Activated CD4-positive, CD25-positive, alpha-beta regulatory T cell treated with anti-CD3 and anti-CD28 coated beads, Interleukin-2, amount 50 U/mL, for 72 hours (primary cell): ENCODE measurements at places on chromosomes 5 and 9.
A peak's percentile ranks its signal among the peaks of the same experiment; 100 is the strongest.

DNA sequence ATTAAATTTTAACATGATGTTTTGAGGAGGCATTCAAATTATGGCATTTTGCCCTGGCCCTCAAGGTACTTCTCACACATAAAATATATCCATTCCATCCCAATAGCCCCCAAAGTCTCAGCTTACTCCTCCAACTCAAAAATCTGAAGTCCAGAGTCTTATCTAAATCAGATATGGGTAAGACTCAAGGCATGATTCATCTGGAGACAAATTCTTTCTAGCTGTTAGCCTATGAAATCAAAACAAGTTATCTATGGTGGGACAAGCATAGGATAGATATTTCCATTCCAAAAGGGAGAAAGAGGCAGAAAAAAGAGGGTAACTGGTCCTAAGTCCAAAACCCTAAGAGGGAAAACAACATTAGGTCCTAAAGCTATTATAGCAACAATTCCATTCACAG, 408.4 kb downstream of the ZNF608 start:
- no peak for DNase-seq

DNA sequence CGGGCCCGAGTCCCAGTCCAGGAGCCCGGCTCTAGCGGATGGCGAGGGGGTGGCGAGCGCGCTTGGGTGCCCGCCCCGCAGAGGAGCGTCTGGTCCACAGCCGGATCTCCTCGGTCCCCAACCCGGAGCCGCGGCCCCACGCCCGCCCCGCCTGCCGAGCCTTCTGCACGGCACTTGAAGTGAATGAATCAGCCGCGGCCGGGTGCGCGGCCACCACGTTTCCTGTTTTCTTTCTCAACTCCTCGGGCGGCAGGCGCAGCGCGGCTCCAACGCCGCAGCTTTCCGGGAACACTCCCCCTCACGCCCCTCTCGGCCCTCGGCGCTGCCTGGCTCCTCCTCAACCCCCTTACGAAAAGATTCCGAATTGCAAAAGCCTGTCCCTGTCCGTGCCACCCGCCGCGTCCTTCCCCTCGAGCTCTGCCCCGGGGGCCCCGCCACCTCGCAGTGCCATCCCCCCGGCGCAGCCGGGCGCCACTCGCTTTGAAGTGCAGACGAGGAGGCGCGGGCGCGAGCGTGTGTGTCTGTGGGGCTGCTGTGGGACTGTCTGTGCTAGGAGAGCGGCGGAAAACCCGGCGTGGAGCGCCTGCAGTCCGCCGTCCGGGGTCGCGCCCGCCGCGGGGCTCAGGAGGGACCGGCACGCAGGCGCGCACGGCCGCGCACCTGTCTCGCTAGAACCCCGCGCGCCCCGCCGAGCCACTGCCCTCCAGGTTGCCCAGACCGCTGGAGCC, 456.6 kb downstream of the RAB3C start:
- peak; percentile 84 for DNase-seq

GRCh38 chr5:131142970-131143617, 22.0 kb downstream of the HINT1 start:
- no peak for DNase-seq

DNA sequence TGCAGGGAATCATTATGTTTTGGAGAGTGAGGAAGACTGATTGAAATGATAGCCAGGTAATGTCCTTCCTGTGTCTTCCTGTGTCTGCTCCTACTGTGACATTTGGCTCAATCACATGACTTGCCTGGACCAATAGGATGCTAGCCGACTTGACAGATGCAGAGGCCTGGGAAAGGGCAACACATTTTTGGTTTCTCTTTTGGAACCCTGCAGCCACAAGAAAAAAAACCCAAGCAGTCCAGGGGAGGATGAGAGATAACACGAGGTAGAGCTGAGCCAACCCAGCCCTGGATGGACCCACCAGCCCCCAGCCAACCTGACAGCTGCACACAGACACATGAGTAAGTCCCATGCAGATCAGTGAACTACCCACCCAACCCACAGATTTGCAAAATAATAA, 256.1 kb upstream of the SMARCA2 start:
- no peak for DNase-seq

DNA sequence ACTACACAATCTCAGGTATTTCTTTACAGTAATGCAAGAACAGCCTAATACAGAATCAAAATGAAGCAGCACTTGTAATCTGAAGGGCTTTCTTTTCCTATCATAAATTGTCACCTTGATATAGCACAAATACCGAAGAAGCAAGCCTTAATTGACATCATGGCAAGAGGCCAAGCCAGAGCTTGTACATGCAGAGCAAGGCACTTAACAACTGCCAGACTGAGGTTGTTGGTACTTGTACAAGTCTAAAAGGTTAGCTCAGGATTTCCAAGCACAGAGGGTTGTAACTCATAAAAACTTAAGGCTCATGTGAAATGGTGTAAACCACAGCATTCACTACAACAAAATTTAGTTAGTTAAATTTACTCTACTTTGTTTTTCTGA, 158.8 kb upstream of the SPEF2 start:
- DNase-seq = no peak

DNA sequence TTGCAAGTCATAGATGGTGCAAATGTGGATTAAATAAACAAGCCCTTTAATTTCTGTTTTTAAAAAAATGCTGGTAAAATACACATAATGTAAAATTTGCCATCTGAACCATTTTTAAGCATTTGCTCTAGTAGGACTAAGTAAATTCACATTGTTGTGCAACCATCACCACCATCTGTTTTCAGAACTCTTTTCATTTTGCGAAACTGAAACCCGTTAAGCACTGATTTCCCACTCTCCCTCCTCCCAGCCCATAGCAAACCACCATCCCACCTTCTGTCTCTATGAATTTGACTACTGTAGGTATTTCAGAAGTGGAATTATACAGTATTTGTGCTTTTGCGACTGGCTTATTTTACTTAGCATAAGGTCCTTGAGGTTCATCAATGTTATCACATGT, 103.3 kb upstream of the CNTLN start:
- no peak for DNase-seq

DNA sequence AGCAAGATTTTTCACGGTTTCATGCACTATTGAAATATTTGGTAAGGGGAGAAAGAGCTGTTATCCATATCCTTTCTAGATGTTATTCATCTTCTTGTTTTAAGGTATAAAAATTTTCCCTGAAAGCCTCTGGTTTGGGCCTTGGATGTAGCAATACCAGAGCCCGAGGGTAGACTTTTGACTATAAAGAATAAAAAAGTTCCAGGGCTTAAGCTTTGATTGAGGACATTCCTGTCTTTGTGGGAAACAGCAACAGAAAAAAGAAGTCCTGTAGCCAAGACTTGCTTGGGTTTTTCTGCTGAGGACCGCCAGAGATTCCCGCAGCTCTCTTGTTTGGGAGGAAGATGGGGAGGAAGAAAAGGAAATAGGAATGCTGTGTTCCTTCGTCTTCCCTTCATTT, 440.0 kb upstream of the WWC1 start:
- no peak for DNase-seq

- no peak for DNase-seq
Measured at GRCh38 chr5:78908173-78909061, 76.7 kb downstream of the ARSB start.

- peak; percentile 37 for DNase-seq
Measured at GRCh38 chr5:143229426-143229895, 174.0 kb downstream of the NR3C1 start.

GRCh38 chr5:84383816-84384603, 670 bp downstream of the EDIL3 start:
- no peak for DNase-seq

GRCh38 chr5:30921388-30921787, 272.1 kb upstream of the CDH6 start:
- DNase-seq = no peak

DNA sequence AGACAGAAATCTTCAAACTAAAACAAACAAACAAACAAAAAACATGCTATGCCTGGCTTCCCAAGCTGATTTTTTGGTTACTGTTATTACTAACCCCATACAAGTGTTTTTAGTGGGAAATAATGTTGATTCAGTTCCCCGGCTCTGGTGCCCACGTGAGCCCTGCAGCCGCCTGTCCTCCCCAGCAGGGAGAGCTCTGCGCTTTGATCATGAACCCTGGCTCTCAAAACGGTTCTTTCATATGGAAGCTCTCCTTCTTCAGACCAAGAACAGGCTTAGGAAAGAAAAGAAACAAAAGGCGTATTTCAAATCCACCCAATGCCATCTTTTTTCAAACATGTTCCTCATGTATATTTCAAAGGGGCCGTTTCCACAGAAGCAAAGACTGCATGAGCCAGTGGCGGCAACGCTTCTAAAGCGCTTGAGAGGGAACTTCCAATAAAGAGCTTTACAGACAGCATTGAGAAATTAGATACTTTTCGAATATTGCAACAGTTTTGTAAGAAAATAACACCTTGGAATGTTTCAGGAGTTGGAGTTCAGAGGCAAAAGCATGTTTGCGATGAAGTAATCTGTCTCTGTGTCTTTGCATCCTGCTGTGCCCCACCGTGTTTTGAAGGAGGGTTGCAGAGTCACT, 74.8 kb downstream of the ICE1 start:
- DNase-seq = no peak

DNA sequence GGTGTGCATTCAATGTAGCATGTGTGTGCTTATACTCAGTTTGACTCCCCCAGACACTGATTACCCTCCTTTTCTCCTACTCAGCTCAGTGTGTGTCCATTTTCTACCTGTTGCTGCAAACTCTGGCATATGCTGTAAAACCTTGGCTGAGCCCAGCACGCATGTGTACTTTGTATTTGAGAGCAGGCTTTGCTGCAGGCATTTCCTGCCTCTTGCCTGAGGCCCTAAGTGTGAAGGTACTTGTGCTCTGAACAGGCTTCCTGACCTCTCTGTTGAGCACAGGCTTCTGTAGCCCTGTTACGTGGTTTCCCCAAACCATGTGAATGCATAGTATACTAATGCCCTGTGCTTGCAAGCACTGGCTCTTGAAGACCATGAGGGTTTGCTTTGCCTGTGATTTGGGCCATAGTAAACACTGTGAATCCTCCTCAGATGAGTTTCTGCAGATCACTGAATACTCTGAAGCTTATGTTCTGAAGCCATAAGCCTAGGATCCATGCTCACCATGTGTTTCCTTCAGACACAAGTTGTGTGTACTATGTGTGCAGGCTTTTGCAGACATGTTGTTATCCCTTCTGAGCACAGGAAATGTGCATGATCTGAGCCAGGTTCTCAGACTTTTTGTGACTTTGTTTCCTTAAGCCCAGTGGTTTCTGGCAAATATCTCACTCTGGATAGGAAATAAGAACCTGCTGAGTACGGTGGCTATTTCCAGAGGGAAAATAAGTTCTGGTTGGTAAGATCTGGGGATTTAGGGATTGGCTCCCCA, 124.9 kb upstream of the RUSC2 start:
- no peak for DNase-seq

GRCh38 chr9:131543141-131543540, 2.2 kb upstream of the PRRT1B start:
- DNase-seq = no peak

DNA sequence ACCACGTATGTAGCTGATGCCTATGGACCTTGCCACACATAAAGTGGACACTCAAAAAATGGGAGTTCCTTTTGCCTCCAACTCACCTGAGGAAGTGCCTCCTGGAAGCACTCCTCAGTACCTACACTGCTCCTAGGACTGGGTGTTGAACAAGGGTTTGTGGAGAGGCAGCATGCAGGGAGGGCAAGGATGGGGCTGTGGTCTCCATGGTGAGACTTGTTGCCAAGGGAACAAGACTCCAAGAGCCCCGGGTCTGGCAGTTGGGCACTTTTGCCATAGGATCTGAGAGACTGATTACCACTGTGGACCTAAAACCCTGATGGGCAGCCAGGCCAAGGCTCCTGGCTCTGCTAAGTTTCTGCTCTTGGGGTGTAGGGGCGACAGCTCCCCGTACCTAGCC, 6.9 kb upstream of the NR5A1 start:
- no peak for DNase-seq

GRCh38 chr9:131678499-131679111, 61.3 kb downstream of the RAPGEF1 start:
- peak; percentile 72 for DNase-seq

- no peak for DNase-seq
Measured at GRCh38 chr5:173236531-173237142, 1.6 kb upstream of the NKX2-5 start.

DNA sequence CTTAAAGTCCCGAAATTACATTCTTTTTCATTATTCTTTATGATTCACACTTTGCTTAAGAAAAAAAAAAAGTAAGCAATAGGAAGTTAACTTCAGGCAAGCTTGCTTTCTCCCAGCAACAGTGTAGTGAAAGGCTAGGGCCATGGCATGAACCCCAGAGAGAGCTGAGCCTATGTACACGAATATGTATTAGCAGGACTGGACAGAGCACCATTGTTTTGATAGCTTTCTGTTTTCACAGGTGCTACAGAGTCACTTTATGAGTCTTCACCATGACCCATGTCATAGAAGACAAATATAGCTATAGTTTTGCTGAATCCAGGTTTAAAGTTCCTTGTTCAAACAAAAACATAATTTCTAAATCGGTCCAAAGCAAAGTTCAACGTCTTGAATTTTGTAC, 199.2 kb downstream of the ADAMTSL1 start:
- DNase-seq = no peak

- DNase-seq = peak; percentile 34
Measured at GRCh38 chr9:124011460-124012301, at the start of gene LHX2. TSS of gene LHX2 (plus strand) at chr9:124011768. CDS start at chr9:124012349, 581 bp downstream.

- DNase-seq = no peak
Measured at GRCh38 chr5:127299678-127300077, 9.1 kb downstream of the MEGF10 start.

DNA sequence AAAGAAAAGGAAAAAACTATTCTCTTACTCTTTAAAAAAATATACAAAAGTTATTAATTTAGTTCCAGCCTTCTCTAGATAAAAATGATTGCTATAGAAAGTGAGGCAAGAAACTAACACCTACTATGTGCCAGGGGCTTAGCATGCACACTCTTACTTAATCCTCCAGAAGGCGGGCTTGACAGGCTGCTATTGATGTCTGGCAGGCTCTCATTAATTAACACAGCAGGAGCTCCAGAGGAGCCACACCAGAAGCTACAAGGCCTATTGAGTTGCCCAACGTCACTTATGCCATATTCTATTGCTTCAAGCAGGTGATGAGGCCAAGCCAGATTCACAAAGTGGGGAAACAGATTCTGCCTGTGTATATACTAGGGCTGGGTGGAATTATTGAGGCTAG, 54.6 kb upstream of the CLINT1 start:
- DNase-seq = no peak

GRCh38 chr5:78922879-78923621, 62.1 kb downstream of the ARSB start:
- DNase-seq = no peak

GRCh38 chr9:131860430-131860829, 120.6 kb upstream of the RAPGEF1 start:
- no peak for DNase-seq

GRCh38 chr5:28543473-28544098, 1505.2 kb upstream of the CDH9 start:
- DNase-seq = no peak

- DNase-seq = no peak
Measured at GRCh38 chr9:119789987-119790386, 420.8 kb upstream of the BRINP1 start.
